ENCODE measurements at places on chromosomes 11 and 22.

DNA sequence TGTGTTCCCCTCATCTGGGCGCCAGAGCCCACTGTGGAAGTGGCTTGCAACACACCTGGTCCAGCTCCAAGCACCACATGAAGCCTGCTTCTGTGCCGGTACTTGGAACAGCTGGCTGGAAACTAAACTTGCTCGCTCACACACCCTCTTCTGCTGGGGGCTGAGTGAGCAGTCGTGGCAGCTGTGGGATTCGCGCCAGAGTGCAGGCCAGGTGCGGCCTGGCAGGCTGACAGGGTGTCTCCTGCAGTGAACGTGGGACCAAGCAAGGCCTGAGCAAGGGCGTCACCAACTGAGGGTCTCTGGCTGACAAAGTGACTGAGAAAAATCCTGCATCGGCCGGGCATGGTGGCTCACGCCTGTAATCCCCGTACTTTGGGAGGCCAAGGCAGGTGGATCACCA, 15.2 kb downstream of the SMC1B start:
- DNase-seq, result no peak

GRCh38 chr11:59756845-59757244, 1.7 kb downstream of the STX3 start:
- DNase-seq, result peak; percentile 7

DNA sequence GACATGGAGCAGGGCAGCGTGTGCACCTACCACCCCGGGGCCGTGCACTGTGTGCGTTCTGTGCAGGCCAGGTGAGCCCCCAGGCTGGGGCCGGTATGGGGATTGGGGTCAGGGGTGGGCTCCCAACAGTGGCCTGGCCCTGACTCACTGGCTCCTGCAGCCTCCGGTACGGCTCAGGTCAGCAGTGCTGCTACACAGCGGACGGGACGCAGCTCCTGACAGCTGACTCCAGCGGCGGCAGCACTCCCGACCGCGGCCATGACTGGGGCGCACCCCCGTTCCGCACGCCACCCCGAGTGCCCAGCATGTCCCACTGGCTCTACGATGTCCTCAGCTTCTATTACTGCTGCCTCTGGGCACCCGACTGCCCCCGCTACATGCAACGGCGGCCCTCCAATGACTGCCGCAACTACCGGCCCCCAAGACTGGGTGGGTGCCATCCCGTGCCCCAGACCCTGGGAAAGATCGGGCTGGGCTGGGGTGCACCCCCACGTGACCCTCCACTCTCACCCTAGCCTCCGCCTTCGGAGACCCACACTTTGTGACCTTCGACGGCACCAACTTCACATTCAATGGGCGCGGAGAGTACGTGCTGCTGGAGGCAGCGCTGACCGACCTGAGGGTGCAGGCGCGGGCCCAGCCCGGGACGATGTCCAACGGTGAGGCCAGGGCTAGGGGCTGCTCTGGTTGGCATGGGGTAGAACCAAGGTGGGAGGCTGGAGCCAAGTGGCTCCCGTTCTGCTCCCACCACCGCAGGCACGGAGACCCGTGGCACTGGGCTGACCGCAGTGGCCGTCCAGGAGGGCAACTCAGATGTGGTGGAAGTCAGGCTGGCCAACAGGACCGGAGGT, 4.4 kb downstream of the SUSD2 start:
- no peak for DNase-seq

- peak; percentile 88 for DNase-seq
Measured at GRCh38 chr11:65491614-65492386, 7.0 kb upstream of the MALAT1 start.

GRCh38 chr22:42202048-42202447, 68.4 kb downstream of the TCF20 start:
- peak; percentile 48 for DNase-seq

- DNase-seq, result no peak
Measured at GRCh38 chr11:68191661-68192579, 21.2 kb downstream of the KMT5B start.

DNA sequence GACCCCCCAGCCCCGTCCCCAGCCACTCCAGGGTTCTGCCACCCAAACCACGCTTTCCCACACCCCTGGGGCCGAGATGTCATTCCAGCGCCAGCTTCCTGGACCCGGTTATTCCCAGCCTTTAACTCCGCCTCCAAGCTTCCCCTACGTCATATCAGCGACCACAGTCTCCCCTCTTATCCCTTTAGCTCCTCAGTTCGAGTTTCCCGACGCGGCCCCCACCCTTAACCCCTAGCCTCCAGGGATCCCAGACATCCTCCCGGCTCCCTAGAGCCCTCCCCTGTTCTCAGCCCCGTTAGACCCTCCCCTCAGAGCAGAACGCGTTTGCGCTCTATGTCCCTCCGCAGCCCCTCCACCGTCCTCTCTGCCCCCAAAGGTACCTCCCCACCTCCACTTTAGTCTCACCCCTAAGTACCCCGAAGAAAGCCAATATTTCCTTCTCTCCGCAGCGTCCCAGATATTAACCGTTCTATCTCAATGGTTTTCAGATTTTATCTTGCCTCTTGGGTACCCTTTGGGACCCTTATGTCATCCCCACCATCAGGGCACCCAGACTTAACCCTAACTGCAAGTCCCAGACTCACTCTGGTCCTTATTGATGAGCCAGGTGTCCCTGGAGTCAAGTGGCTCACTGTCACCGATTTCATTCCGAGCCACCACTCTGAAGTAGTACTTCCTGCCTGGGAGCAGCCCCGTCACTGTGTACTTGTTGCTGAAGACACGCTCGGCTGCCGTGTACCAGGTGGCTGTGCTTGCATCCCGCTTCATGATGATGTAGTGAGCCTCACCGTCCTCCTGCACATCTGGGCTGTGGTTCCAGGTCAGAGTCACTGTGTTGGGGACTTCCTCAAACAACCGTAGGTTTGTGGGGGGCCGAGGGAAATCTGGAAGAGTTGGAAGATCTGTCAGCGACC, 8.0 kb downstream of the TMEM86A start:
- no peak for DNase-seq

- DNase-seq, result no peak
Measured at GRCh38 chr11:11107076-11107723, 245.8 kb downstream of the CSNK2A3 start.

- DNase-seq, result peak; percentile 20
Measured at GRCh38 chr11:14644226-14645014, 816 bp downstream of the PDE3B start.

DNA sequence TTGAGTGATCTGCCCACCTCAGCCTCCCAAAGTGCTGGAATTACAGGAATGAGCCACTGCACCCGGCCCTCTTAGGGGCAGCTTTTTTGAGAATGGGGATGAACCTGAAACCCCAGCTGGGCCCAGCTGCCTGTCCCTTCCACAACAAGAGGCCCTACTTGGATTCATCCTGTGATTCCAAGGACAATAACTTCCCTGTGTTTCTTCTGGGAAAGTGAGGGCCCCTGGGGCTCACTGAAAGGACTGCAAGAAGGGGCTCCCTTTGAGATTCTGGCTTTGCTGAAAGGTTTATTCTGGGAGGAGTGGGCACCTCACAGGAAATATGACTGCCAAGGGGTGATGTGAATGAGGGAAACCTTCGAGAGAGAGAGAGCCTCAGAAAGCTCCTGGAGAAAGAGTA, 12.3 kb upstream of the GNAZ start:
- no peak for DNase-seq

GRCh38 chr11:36022882-36023281, 79.0 kb downstream of the LDLRAD3 start:
- no peak for DNase-seq

DNA sequence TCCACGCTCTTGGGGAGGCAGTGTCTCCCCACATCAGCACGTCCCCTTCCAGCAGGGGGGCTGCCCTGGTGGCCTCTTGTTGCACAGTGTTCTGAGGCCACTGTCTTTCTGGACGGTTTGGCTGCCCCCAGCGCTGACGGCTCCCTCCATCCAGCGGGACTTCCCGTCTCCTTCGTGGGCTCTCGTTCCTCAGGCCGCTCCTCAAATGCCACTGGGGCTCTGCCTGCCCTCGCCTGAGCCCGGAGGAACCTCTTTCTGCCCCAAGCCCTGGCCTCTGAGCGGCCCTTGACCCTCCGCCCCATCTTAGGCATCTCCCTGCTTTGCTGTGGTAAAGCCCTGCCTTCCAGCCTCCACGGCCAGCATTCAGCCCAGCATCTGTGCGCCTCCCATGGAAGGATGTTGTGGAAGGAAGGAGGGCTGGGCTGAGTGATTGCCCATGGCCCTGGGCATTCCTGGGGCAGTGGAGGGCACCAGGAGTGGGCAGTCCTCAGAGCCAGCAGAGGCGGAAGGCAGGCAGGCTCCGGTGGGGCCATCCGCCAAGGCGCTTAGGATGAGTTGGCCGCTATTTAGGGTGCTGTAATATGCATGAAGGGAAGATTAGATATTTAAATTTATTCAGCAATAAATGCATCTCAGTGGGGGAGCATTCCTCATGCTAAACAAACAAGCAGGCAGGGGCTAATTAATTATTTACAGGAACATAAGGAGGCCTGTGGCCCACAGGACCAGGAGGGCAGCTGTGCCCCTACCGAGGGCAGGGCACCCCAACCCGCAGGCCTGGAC, 17.8 kb downstream of the OTUB1 start:
- peak; percentile 6 for DNase-seq

GRCh38 chr22:26767351-26768155, 110.2 kb downstream of the MIAT start:
- no peak for DNase-seq

DNA sequence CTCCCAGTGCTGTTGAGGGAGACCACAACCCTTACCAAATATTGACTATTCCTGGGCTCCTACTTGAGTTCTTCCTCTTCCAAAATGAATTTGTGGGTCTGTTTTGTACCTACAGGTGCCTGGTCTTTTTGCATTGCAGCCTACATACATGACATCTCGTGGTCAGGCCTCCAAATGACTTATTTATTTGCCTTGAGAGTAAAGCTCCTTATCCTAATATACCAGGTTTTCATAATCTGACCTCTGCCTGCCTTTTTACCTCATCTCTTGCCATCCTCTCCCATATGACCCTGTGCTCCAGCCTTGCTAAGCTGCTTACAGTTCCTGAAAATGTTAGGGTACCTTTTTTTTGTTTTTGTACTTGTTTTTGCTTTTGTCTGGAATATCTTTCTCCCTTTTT, 130.4 kb downstream of the UVRAG start:
- DNase-seq, result no peak

DNA sequence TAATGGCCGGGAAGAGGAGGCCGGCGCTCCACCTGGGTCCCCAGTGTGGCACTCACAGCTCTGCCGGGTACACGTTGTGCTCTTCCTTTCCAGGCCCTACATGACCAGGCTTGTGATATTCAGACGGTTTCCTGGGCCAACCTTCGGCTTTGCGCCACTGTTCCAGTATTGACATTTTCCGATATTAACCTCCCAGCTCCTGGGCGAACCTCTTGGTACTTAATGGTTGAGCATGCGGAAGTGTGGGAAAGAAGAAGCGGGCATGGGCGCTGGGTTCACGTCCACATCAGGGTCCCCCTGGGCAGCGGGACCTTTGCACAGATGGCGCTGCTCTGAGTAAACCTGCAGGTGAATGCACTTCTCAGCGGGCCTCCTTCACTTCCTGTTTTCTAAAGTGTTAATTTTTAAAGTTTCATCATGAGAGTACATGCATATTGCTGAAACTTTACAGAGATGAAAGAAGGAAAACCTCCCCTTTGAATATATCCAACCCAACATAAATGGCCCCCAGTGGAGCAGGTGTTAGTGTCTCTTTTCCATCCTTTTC, 286.7 kb downstream of the TBC1D22A start:
- peak; percentile 7 for DNase-seq

DNA sequence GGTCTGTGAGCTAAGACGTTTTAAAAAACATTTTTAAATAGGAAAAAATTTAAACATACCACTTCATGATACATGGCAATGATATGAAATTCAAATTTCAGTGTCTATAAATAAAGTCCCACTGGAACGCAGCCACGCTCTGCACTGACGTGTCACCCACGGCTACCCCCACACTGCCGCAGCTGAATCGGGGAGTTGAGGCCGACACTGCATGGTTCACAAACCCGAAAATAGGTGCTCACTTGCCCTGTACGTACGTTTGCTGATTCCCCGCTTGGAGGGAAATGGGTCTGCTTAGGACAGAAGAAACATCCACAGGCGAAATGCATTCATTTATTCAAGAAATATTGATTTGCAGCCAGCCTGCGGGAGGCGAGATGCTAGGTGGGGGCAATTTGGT, 1342.3 kb downstream of the TBC1D22A start:
- DNase-seq, result no peak

GRCh38 chr11:129637983-129638776, 177.5 kb upstream of the TMEM45B start:
- no peak for DNase-seq

- no peak for DNase-seq
Measured at GRCh38 chr22:22888571-22889353, 1.1 kb downstream of the IGLL5 start.

DNA sequence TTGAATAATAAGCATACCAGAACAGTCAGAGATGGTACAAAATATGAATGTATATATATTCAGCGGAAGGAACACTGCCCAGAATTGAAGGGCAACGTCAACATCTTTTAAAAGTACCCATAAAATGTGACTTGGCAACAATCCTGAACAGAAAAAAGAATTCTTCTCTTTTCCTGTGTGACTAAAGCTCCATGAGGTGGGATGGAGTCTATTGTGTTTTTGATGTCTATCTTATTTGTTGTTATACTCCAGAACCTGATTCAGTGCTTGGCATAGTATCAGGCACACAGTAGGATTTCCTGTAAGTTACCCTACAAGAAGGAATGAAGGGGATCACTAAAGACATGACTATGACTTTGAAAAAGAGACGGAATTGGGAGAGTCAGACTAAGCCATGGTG, 10.3 kb downstream of the LDLRAD3 start:
- DNase-seq, result no peak

DNA sequence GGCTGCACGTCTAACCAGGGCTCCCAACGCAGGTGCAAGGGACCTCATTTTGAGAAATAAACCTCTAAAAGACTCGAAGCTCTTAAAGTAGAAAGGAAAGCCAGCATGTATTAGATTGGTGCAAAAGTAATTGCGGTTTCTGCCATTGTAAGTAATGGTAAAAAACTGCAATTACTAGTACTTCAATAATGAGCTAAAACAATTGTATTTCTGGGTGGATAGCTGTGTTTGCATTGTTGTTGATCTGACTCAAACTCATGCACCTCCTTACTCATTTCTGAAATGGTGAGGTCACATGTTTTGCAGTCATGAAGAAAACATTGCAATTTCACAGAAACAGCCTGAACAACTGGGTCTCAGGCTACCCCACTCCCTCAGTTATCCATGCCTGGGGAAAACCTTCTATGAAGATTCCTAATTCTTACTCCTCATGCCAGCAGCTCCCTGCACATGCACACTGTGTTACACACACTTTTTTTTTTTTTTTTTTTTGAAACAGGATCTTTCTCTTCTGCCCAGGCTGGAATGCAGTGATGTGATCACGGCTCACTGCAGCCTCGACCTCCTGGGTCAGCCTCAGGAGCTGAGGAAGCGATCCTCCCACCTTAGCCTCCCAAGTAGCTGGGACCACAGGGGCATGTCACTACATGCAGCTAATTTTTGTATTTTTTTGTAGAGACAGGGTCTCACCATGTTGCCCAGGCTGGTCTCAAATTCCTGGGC, 24.6 kb downstream of the VWCE start:
- DNase-seq, result no peak

GRCh38 chr11:78227921-78228320, 39.2 kb downstream of the USP35 start:
- DNase-seq, result peak; percentile 67

GRCh38 chr11:57761301-57762234, at the start of gene CTNND1:
CTNND1 (plus strand) TSS chr11:57761802; CDS start chr11:57791479, 29,677 bp downstream.
- DNase-seq, result no peak

- no peak for DNase-seq
Measured at GRCh38 chr22:40376149-40376548, 5.8 kb downstream of the SGSM3 start.

GRCh38 chr22:39292561-39293074, 26.8 kb downstream of the RPL3 start:
- peak; percentile 88 for DNase-seq

- no peak for DNase-seq
Measured at GRCh38 chr11:77191823-77192495, 63.9 kb downstream of the MYO7A start.

All from MV-4-11 (cell line).